ENCODE measurements at places on chromosomes 5 and 9. TPM values are rescaled to one million over a fixed set of nuclear protein-coding genes. Genes with fewer than 3 reads are reported as not detected.
A peak's percentile ranks its signal among the peaks of the same experiment; 100 is the strongest.

DNA sequence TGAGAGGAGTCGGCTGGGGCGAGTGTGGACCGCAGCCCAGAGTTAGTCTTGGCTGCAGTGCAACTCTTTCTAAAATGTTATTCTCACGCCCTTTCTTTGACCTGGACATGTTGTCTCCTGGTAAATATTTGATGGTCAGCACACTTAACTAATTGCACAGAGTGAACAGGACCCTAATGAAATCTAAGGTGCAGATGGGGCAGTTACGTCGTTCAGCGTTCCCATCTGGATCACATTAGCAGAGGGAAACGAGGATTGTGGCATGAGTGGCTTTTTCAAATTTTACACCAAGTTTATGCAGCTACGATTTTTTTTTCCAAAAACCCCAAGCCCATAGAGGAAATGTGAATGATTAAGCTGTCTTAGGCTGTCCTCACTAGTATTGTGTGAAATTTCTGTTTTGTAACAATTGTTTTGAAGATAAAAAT lies 483 bp downstream of the C9orf85 start:
- peak overlapping the region; percentile 92 for H3K27ac ChIP-seq
- H3K4me3 ChIP-seq = peak overlapping the region; percentile 96
- peaks cover 33% of the 10 kb centered on the region for H3K4me1 ChIP-seq
- no peaks in the 10 kb centered on the region for H3K27me3 ChIP-seq

Gene GPX8
- 2.7 TPM for polyA plus RNA-seq

DNA sequence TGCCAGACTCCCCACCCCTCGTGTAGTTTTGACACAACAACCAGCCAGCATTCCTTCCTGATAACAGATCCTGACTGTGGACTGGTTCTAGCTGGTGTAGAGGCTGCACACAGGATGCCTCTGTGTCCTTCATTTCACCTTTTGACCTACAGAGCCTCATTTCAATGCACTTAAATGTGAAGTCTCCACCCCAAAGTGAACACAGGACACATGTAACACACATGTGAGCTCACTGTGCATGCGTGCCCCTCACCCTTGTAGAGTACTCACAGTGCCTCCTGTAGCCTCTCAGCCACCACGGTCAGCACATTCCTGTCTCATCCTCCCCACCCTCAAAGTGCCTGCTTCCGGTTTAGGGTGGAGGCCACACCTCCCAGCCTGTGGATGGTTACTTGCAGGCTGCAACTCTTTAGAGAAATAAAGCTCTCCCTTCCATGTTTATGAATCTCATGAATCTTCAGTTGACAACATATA lies 11.6 kb upstream of the NKD2 start:
- H3K27ac ChIP-seq = peak overlapping the region; percentile 37
- DNase-seq = no peak
- no peaks in the 10 kb centered on the region for H3K27me3 ChIP-seq
- H3K4me3 ChIP-seq = no peak overlapping the region

GRCh38 chr5:143521141-143521540 lies 117.7 kb upstream of the NR3C1 start:
- no peaks in the 10 kb centered on the region for H3K36me3 ChIP-seq
- H3K4me1 ChIP-seq = no peaks in the 10 kb centered on the region

DNA sequence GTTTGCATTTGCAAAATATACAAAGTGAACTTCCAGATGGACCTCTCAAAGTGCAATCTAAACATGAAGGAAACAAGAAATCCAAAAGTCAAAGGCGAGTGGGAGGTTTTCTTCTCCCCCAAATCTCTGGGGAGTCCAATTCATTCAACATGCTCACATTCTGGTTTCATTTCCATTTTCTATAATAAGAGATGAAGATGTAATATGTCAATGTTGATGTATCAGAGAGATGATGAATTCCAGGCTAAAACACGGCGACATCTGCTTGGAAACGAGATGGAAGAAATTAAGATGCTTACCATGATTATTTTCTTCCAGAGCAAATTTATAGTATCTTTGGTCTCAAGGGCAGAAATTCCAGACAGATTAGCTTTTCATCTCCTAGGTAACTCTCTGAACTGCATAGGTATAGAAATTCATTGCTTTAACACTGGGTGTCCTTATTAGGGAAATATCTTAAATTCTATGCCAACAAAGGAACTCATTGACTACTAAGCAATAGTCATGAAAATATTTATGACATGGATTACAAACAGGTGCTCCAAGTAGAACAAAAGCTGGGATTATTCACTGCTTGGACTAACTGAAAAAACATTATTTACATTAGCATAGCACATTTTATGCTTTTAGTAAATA lies 287.9 kb downstream of the SEC61B start:
- no peak for DNase-seq
- H3K27me3 ChIP-seq = no peaks in the 10 kb centered on the region
- H3K4me3 ChIP-seq = no peak overlapping the region

GRCh38 chr9:137112564-137113384 lies 1.8 kb downstream of the DPP7 start:
- no peaks in the 10 kb centered on the region for H3K27me3 ChIP-seq
- H3K4me3 ChIP-seq = no peak overlapping the region
- no peak overlapping the region for H3K27ac ChIP-seq
- no peaks in the 10 kb centered on the region for H3K4me1 ChIP-seq
- no peaks in the 10 kb centered on the region for H3K36me3 ChIP-seq

DNA sequence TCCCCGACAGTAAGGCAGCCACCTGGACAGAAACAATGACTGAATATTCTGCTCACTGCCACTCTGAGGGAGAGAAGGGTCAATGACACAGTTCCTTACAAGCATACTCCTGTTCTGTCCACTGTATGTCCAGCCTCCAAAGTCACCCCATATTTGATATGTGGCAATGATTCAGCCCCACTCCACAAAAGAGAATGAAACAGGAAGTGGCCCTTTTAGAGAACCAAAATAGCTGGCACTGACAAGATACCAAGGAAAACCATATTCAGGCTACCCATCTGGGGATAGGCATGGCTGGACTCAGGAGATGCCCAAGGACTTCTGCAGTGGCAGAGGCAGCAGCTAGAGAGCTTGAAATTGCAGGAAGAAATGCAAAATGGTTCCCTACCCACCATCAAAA lies 12.8 kb upstream of the GFRA3 start:
- no peaks in the 10 kb centered on the region for H3K36me3 ChIP-seq
- H3K27ac ChIP-seq = no peak overlapping the region
- H3K27me3 ChIP-seq = no peaks in the 10 kb centered on the region
- H3K4me1 ChIP-seq = no peaks in the 10 kb centered on the region

Gene ADAMTS6
- polyA plus RNA-seq = 0.70 TPM

Gene PRDM9
- polyA plus RNA-seq = not detected

GRCh38 chr5:2563046-2563445 lies 188.4 kb downstream of the IRX2 start:
- no peak overlapping the region for H3K27ac ChIP-seq
- no peaks in the 10 kb centered on the region for H3K4me1 ChIP-seq
- H3K4me3 ChIP-seq = no peak overlapping the region
- no peaks in the 10 kb centered on the region for H3K36me3 ChIP-seq
- no peak for DNase-seq
- H3K27me3 ChIP-seq = no peaks in the 10 kb centered on the region

DNA sequence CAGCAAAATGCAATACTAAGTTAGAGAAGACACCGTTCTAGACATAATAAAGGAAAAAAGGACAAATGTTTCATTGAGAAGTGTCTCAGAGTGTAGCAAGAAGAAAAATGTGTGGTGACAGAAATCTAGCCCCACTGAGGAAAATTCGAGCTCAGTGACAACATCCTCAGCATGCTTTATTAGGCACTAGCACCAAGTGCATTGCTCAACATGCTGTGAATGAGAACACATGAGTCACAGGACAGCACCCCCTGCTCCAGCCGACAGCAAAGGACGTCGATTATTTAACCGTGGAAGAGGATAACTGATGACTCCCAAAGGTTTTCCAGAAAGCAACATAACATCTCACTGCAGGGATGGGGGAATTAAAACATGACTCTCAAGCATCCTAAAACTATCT lies 182.7 kb downstream of the GNAQ start:
- H3K36me3 ChIP-seq = no peaks in the 10 kb centered on the region
- H3K4me1 ChIP-seq = peaks cover 7% of the 10 kb centered on the region
- DNase-seq = peak; percentile 19
- no peaks in the 10 kb centered on the region for H3K27me3 ChIP-seq

Gene LPAR1
- polyA plus RNA-seq = 4.3 TPM

Gene SPOCK1
- 2.5 TPM for polyA plus RNA-seq

DNA sequence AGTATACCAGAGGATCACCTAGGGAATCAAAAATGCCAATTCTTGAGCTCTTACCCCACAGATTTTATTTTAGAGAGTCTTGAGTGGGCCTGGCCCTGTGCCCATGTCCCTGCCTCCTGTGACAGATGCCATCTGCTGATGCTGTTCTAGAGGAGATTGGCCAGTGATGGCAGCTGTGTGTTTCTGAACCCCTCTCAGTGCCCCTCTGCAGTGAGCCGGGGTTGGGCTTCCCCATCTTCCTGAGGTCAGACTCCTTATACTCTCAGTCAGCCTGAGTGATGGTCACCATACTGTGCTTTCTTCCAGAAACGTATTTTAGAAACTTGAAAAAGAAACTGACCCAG lies 6.1 kb downstream of the PTCD2 start:
- H3K27me3 ChIP-seq = no peaks in the 10 kb centered on the region
- no peak overlapping the region for H3K4me3 ChIP-seq
- no peak for DNase-seq
- H3K4me1 ChIP-seq = no peaks in the 10 kb centered on the region
- H3K36me3 ChIP-seq = peaks cover 12% of the 10 kb centered on the region
- no peak overlapping the region for H3K27ac ChIP-seq

GRCh38 chr9:116377179-116377798 lies 223.7 kb downstream of the PAPPA start:
- no peak overlapping the region for H3K27ac ChIP-seq
- H3K4me3 ChIP-seq = no peak overlapping the region
- no peaks in the 10 kb centered on the region for H3K4me1 ChIP-seq
- H3K36me3 ChIP-seq = no peaks in the 10 kb centered on the region
- no peak for DNase-seq

Gene PITX1
- 0.15 TPM for polyA plus RNA-seq

Data from pancreas (tissue), 10 donors.